CD4-positive, alpha-beta T cell (primary cell): ENCODE measurements at places on chromosomes 2 and 18.

DNA sequence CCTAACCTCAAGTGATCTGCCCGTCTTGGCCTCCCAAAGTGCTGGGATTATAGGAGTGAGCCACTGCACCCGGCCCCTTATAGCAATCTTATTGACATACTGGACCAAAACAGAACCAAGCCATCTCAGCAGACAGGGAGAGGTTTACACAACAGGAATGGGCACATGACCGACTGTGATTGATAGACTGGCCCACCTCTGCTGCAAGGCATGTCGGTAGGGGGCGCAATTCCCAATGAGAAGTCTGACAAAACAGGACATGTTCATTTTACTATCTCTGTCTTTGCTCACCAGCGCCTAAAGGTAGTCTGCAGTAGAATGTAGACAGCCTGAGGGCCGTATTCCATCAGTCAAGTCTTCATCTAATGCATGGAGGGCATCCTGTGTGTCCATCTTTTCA lies 2.0 kb downstream of the LYPD6B start:
- no peak for DNase-seq

GRCh38 chr2:182043861-182044260 lies 58.2 kb downstream of the PPP1R1C start:
- no peak for DNase-seq

DNA sequence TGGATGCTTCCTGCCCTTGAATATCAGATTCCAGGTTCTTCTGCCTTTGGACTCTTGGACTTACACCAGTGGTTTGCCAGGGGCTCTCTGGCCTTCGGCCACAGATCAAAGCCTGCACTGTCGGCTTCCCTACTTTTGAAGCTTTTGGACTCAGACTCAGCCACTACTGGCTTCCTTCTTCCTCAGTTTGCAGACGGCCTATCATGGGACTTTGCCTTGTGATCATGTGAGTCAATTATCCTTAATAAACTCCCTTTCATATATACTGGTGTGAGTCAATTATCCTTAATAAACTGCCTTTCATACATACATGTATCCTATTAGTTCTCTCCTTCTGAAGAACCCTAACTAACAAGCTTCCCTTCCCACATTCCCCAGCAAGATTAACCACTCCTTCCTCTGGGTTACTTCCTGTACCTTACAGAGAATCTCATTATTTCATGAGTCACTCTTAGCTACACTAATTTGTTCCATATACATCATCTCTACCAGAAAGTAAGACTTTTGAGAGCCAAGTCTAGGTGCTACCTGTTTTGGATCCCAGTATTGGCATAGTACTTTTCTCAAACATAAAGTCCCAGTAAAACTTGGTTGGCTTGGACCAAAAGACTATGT lies 31.3 kb upstream of the LRATD1 start:
- no peak for DNase-seq

DNA sequence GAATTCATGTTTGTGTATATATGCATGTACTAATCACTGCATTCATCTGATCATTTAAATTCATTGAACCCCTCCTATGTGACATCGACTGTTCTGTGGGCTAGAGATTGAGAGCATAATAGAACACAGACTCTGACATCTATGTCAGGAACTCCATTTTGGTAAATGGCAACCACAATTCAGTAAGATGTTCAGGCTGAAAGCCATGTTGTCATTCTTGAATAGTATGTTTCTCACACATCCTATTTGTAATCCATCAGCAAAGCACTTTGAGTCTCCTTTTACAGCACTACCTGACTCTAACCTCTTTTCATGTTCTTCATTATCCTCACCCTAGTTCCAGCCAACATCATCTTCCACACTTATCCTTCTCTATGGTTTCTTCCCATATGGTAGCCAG lies 413.8 kb upstream of the MEX3C start:
- no peak for DNase-seq
